ENCODE measurements at places on chromosomes 2 and 18.
A peak's percentile ranks its signal among the peaks of the same experiment; 100 is the strongest.

DNA sequence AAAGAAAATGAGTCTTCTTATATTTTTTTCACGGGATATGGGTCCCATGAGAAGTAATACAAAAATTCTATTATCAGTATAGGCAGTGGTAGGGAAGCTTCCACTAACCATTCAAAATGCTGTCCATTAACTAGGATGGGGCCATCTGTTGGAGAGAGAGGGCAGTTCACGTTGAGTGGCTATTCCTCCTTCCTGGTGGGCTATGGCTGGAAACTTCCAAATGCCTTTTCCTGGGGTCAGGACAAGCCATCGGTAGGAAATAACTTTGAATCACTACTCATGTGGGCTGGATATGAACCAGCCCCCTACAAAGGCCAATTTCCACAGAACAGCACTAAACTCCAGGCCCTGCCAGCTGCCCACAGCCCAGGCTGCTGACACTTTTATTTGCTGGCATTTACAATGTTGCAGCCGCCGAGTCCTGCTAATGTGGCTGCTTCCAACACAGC, 156.1 kb upstream of the HNRNPA3 start:
- H3K4me1 ChIP-seq, result no peaks in the 10 kb centered on the region
- no peaks in the 10 kb centered on the region for H3K36me3 ChIP-seq
- no peak overlapping the region for H3K4me3 ChIP-seq
- no peak for DNase-seq
- no peak overlapping the region for H3K27ac ChIP-seq
- no peaks in the 10 kb centered on the region for H3K27me3 ChIP-seq

DNA sequence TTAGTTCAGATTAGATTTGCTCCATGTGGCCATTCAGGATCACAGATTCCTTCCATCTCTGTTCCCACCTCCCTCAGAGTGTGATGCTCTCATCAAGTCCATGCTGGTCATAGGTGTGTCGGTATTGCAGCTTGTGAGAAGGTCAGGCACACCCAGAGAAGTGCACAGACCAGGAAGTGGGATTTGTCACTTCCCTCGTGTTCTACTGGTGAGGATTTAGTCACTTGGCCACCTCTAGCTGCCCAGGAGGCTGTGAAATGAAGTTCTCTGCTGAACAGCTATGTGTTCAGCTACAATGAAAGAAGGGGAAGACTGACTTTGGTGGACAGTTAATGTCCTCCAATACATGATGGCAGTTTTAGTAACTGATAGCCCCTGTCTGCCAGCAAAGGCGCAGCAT, 3.5 kb upstream of the LANCL1 start:
- H3K27me3 ChIP-seq, result no peaks in the 10 kb centered on the region
- DNase-seq, result no peak
- H3K4me3 ChIP-seq, result no peak overlapping the region
- no peak overlapping the region for H3K27ac ChIP-seq
- no peaks in the 10 kb centered on the region for H3K36me3 ChIP-seq
- H3K4me1 ChIP-seq, result peaks cover 3% of the 10 kb centered on the region

DNA sequence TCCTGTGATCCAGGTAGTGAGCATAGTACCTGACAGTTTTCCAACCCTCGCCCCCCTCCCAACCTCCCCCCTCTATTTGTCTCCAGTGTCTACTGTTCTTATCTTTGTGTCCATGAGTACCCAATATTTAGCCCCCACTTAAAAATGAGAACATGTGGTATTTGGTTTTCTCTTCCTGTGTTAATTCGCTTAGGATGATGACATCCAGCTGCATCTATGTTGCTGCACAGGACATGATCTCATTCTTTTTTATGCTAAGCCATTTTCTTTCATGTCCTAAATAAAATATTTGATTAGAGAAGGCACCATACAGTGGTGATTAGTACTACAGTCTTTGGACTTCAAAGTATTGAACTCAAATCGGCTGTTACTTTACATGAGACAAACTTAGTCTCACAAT, 1087.9 kb downstream of the CBLN2 start:
- no peaks in the 10 kb centered on the region for H3K27me3 ChIP-seq
- H3K4me3 ChIP-seq, result no peak overlapping the region
- H3K27ac ChIP-seq, result no peak overlapping the region
- H3K36me3 ChIP-seq, result no peaks in the 10 kb centered on the region

GRCh38 chr2:105443617-105444598, 45.1 kb upstream of the FHL2 start:
- H3K4me1 ChIP-seq, result peaks cover 38% of the 10 kb centered on the region
- H3K27me3 ChIP-seq, result no peaks in the 10 kb centered on the region
- H3K4me3 ChIP-seq, result no peak overlapping the region
- DNase-seq, result no peak
- H3K27ac ChIP-seq, result no peak overlapping the region
- H3K36me3 ChIP-seq, result no peaks in the 10 kb centered on the region

- no peak overlapping the region for H3K4me3 ChIP-seq
- H3K36me3 ChIP-seq, result no peaks in the 10 kb centered on the region
- no peak for DNase-seq
Observed at GRCh38 chr2:234635284-234635683, 138.4 kb upstream of the ARL4C start.

- peaks cover 57% of the 10 kb centered on the region for H3K4me1 ChIP-seq
- H3K27me3 ChIP-seq, result no peaks in the 10 kb centered on the region
Observed at GRCh38 chr2:10410823-10411437, 37.2 kb downstream of the ODC1 start.

DNA sequence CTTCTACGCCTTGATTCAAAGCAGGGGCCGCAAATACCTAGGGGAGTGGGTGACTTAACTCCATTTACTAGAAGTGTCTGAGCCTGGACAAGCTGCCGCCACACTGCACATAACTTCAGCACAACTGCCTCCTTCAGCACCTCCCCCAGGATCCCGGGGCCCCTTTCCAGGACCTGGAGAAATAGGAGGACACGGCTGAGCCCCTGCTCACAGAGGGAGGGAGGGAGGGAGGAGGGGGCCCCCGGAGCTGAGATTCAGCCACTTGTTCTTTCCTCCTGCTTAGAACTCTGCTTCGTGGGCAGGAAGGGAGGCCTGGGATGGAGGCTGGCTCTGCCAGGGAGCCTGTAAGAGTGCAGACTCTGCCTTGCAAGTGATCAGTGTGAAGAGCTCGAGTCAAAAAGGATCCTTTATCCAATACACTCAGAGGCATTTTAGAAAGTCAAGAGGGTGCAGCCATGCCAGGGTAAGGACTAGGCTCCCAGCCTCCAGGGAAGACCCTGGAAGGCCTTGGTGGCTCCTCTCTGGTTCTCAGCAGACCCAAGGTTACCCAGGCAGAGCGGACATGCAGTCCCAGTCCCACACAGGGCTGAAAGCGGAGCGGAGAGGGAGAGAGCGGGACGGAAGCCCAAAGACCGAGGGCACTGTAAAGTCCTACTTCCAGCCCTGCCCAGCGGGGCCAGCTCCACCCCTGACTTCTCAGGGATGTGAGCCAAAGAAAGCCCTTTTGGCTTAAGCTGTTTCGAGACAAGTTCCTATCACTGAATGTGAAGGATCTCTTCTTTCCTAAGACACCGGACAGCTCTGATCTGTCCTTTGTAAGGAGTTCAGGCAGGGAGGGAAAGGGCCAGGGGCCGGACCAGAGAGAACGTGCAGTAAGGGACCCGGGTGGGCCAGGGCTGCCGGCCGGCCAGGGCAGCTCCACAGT, 8.6 kb upstream of the ARMC9 start:
- H3K4me1 ChIP-seq, result no peaks in the 10 kb centered on the region
- no peak for DNase-seq
- H3K27ac ChIP-seq, result no peak overlapping the region
- no peaks in the 10 kb centered on the region for H3K36me3 ChIP-seq

- no peaks in the 10 kb centered on the region for H3K27me3 ChIP-seq
- H3K4me3 ChIP-seq, result no peak overlapping the region
- H3K27ac ChIP-seq, result peak overlapping the region; percentile 31
- peaks cover 9% of the 10 kb centered on the region for H3K36me3 ChIP-seq
Observed at GRCh38 chr2:134148843-134149472, 104.9 kb upstream of the MGAT5 start.

DNA sequence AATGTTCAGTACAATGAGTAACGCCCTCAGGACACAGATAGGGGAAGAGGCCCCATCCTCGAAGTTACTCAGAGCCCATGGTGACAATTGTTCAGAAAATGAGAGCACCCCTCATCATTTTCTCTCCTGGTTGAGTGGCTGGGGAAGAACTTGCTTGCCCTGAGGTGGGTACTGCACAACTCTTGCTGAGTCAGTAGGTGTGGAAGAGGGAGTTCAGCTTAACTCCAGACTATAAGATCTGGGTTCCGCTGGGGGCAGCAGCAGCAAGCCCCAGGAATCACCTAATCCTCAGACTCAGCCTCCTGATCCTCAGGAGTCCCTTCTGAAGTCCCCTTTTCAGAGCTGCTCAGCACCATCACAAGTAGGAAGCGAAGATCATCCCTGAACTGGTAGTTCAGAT, 123.7 kb downstream of the PIEZO2 start:
- no peaks in the 10 kb centered on the region for H3K27me3 ChIP-seq
- no peaks in the 10 kb centered on the region for H3K4me1 ChIP-seq
- no peaks in the 10 kb centered on the region for H3K36me3 ChIP-seq
- no peak overlapping the region for H3K27ac ChIP-seq
- no peak for DNase-seq
- no peak overlapping the region for H3K4me3 ChIP-seq

- H3K36me3 ChIP-seq, result no peaks in the 10 kb centered on the region
- H3K4me1 ChIP-seq, result no peaks in the 10 kb centered on the region
- H3K27me3 ChIP-seq, result no peaks in the 10 kb centered on the region
- DNase-seq, result no peak
- no peak overlapping the region for H3K27ac ChIP-seq
Observed at GRCh38 chr18:64982414-64983055, 768.3 kb upstream of the CDH7 start.

GRCh38 chr2:191991442-191991841, 144.6 kb upstream of the CAVIN2 start:
- H3K4me1 ChIP-seq, result no peaks in the 10 kb centered on the region
- H3K4me3 ChIP-seq, result no peak overlapping the region
- H3K27me3 ChIP-seq, result no peaks in the 10 kb centered on the region
- H3K27ac ChIP-seq, result no peak overlapping the region
- no peak for DNase-seq
- no peaks in the 10 kb centered on the region for H3K36me3 ChIP-seq

- no peak overlapping the region for H3K4me3 ChIP-seq
- H3K27me3 ChIP-seq, result no peaks in the 10 kb centered on the region
Observed at GRCh38 chr2:218713922-218714321, 3.3 kb downstream of the TTLL4 start.

- H3K4me1 ChIP-seq, result peaks cover 32% of the 10 kb centered on the region
- H3K27ac ChIP-seq, result no peak overlapping the region
- DNase-seq, result no peak
- no peaks in the 10 kb centered on the region for H3K27me3 ChIP-seq
- H3K4me3 ChIP-seq, result no peak overlapping the region
Observed at GRCh38 chr18:74068296-74068695, 79.3 kb downstream of the FBXO15 start.

GRCh38 chr2:181978351-181979150, 7.1 kb upstream of the PPP1R1C start:
- no peaks in the 10 kb centered on the region for H3K27me3 ChIP-seq
- H3K27ac ChIP-seq, result no peak overlapping the region
- H3K4me3 ChIP-seq, result no peak overlapping the region
- H3K36me3 ChIP-seq, result no peaks in the 10 kb centered on the region
- H3K4me1 ChIP-seq, result no peaks in the 10 kb centered on the region

- H3K27ac ChIP-seq, result no peak overlapping the region
- DNase-seq, result no peak
- H3K4me3 ChIP-seq, result no peak overlapping the region
- H3K4me1 ChIP-seq, result peaks cover 10% of the 10 kb centered on the region
- no peaks in the 10 kb centered on the region for H3K27me3 ChIP-seq
Observed at GRCh38 chr2:74815941-74816340, 18.0 kb upstream of the HK2 start.

All from thymus (tissue), 14 donors.